Heart left ventricle (tissue), 16 donors: ENCODE measurements at places on chromosomes 7 and 10.

- DNase-seq: peak; percentile 81
Observed at GRCh38 chr7:73721377-73721817, 1.9 kb upstream of the STX1A start.

GRCh38 chr7:108421720-108422331 is 34.4 kb downstream of the NRCAM start:
- no peak for DNase-seq

DNA sequence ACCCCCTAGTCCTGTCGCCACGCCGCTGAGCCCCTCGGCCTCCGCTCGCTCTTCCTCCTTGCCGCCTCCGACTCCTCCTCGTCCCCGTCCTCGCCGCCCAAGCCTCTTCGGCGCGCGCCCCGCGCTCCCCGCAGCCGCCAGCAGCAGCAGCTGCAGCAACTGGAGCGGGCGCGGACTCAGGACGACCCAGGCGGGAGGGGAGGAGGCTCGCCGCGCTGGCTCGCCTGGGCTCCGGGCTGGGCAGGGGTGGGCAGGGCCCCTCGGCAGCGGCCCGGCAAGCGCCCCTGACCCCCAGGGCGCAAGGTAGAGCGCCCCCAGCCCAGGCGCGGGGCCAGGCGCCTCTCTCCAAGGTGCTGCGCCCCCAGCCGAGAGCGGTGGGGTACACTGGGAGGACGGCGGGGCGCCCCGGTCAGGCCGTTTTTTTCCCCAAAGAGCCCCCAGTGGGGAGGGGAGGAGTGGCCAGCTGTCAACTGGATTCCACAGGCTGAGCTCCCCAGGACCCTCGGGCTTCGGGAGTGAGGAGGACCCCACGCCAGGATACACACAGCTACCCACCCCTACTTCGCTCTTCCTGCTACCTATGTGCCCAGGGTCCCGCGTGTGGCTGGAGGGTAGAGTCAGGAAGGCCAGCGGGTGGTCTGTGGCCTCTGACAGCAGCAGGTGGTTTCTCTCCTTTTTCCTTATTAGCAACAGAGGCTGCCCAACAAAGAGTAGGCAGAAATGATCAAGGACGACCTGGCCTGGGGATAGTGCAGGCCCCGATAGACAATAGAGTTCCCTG is 903 bp upstream of the KCNMA1 start:
- DNase-seq: no peak

DNA sequence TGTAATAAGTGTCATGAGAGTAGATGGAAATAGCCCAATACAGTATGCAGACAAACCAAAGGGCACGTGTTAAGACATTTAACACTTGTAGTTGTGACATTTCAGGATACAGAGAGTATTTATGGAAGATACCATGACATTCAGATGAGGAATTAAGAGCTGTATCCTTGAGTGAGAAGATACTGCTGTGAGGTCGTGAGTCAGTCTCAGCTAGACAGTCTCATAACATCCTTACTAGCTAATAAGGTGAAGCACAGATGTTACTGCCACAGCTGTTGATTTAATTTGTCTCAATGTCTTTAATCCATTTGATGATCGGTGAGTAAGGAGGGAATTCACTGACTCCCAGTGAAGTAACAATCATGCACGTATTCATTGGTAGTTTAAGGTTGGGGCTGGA is 288.0 kb upstream of the AKR1E2 start:
- no peak for DNase-seq

GRCh38 chr10:58316874-58317273 is 17.9 kb upstream of the UBE2D1 start:
- no peak for DNase-seq

DNA sequence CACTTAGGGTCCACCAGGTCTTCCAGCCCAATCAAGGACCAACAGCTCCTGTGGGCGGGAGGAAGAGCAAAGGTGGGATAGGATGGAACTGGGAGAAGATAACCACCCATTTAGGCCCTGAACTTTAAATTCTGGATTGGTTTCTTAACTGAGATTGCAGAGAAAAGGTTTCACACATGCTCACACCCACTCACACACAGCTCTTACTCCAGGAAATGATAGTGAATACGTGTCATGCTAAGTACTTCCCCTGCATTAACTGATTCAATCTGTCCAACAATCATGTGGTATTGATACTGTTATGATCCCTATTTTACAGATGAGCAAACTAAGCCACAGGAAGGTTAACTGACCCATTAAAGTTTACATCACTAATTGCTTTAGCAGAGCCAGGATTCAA is 4.6 kb upstream of the CYP3A4 start:
- no peak for DNase-seq

- DNase-seq: no peak
Observed at GRCh38 chr10:125661941-125662515, 20.9 kb downstream of the TEX36 start.

DNA sequence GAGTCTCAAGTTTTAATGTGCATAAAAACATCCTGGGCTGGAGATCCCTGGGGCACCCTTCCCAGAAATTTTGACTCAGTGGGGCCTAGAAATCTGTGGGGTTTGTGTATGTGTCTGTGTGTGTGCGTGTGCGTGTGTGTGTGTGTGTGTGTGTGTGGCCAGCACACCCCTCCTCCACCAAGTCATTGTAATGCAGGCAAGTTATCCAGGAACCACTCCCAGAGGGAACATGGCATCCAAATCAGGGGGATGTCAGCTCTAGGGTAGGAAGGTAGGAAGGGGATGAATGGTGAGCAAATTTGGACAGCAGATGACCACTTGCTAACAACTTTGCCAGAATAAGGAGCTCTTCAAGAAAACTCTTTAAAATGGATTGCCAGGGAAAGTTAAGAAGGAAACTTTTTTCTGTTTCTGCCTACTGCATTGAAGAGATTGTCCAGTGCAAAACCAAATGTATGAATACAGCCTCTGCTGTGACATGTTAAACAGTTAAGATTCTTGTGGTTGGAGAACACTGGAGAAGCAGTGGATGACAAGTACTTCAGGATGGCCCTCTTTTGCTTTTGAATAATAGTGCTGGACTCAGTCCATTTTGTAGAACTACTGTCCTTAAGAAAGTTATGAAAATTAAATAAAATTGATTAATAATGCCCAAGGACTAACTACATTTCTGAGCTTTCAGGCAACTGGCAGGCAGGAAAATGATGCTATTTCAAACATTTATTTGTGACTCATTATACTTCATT is 12.3 kb downstream of the STAMBPL1 start:
- DNase-seq: no peak

DNA sequence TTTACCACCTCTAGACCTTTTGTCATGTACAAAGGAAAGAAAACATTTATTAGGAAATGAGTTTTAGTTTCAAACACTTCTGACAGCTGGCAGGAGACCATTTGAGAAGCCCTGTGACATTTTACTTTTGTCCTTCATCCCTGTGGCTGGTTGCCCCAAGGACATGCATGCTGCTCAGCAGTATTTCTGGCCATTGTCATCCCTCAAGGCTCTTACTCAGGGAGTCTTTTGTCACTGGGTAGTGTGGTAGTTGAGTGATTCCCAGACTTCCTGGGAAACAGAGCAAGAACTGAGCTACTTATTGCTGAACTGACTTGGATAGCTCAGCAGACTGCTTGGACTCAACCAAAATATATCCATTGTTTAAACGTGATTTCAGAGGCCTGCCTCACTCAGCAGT is 142.8 kb downstream of the LRRC4 start:
- no peak for DNase-seq

DNA sequence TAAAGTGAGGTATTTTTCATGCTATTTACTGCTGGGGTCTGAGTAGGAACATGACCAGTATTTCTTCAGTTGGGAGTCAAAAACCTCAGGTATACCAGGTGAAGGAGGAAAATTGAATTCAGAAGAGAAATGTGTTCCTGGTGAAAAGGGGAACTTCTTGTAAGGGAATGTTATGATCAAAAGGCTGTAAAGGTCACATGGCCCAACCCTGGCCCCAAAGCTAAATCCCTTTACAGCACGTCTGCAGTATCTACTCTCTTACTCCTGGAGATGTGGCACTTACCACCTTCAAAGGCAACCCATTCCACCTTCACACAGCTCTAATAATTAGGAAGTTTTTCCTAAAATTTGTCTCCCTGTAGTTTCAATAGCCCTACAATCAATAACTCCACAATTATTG is 15.2 kb downstream of the PIK3AP1 start:
- no peak for DNase-seq

DNA sequence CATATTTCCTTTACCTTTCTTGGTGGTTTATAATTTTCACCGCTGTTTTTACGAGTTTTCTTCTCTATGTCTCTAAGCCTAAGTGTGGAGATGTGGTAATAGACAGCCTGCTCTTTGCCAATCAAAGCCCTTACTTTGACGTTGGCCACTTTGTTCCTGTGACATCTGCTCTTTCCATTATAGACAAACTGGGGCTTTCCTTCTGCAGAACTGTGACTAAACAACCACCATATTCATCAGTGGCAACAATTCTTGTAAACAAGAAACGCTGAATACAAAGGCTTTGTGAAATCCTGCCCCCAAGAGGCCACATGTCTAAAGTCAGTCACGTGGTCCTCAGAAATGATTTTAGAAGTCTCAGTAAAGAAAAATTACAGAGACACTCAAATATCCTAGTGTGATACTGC is 59.6 kb upstream of the CAPZA2 start:
- DNase-seq: no peak

DNA sequence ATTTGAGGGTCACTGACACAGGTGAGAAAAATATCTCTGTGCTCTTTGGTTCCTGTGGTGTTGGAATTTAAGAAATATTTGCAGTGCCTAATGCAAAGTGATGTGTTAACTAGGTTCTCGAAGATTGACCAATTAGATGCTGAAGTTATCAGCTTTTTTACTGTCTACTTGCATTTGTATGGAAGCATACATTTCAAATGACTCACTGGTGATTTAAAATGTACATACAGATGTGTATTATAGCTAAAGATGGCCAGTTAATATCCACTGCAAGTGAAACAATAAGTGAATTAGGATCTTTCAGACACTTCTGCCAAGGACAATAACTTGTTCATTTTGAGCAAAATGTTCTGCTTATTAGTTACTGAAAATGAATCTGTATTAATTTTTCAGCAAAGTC is 205.0 kb downstream of the FANK1 start:
- DNase-seq: no peak

DNA sequence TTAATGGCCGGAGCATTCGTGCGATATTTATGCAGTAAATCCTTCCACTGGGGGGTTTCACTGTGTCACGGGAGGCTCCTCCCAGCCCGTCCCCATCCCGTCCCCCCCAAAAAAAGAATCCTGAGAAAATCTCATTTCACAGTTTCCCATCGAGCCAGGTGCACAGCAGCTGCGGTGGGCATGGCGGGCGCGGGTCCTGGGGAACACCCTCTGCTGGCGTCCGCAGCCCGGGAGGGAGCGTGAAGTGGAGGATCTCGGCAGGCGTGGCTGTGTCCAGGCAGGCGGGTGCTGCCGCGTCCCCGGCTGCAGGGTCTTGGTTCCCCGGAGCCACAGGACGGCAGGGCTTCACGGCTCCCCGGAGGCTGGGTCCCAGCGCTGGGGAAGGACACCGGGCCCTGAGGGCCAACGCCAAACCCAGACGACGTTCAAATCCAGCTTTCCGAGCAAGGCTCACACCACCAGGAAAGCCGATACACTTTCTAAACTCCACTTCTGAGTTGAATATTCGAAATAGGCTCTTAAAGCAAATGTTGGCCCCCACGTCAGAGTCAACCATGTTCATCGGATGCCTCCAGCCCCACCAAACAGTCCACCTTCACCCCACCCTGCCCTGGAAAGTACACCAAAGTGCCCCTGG is 55.7 kb downstream of the PDGFA start:
- no peak for DNase-seq

GRCh38 chr10:44921506-44921905 is 10.4 kb downstream of the TMEM72 start:
- no peak for DNase-seq

- DNase-seq: no peak
Observed at GRCh38 chr10:34097682-34098081, 717.4 kb downstream of the PARD3 start.
